Stimulated activated CD8-positive, alpha-beta memory T cell treated with anti-CD3 and anti-CD28 coated beads, Interleukin-4, amount 100 ng/mL, for 1 hour (primary cell): ENCODE measurements at places on chromosomes 2 and 18.
A peak's percentile ranks its signal among the peaks of the same experiment; 100 is the strongest.

- no peak for DNase-seq
Observed at GRCh38 chr2:179247318-179248023, 17.2 kb downstream of the SESTD1 start.

DNA sequence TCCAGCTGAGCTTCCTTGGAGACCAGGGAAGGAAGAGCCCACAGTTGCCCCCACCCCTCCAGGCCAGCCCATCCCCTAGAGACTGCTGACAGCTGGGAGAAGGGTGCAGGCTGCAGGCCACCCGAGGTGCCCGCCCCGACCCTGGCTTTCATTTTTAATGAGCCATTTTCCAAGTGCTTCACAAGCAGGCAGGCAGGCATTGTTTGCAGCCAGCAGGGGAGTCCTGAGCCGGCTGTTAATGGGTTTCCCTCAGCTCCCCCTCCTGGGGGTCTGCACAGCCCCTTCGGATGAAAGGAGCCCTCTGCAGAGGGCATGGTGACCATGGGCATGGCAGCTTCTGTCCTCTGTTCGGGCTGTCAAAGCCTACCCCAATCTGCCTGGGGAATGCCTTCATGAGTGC lies 94.5 kb downstream of the ZBTB7C start:
- DNase-seq: no peak

GRCh38 chr2:171008550-171009205 lies 79.6 kb downstream of the GORASP2 start:
- no peak for DNase-seq

- DNase-seq: no peak
Observed at GRCh38 chr2:136151021-136151971, 33.3 kb upstream of the CXCR4 start.

DNA sequence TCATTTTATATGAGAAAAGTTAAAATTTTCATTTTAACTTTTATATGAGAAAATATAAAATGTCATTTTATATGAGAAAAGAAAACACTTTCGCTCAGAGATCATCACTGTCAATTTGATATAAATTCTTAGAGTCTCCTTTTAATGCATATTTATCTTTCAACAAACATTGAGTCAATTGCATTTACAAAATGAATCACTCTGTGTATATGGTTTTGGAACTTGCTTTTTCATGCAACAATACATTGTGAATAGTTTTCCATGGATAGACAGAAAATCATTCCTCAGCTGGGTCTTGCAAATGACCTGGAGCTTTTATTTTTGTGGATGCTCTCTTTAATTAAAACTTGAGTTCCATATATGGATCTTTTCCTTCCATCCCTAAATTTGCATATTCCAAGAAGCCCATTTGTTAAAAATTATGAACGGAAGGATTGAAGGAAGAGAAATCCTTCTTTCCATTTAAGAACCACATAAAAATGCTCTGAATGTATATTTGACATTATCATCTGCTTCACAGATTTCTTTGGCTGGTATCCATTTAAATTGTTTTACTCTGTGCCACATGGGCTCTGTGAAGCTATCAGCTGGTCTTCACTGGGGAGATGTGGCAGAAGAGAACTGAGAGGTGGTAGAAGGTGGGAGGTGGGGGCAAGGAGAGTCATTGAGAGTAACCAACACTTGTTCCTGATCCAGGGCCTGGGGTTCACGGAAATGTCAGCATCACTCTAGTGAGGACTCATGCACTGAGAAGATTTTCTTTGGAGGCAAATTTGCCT lies 104.1 kb downstream of the QPCT start:
- DNase-seq: no peak

- DNase-seq: no peak
Observed at GRCh38 chr2:54233832-54234649, 22.0 kb downstream of the TSPYL6 start.

DNA sequence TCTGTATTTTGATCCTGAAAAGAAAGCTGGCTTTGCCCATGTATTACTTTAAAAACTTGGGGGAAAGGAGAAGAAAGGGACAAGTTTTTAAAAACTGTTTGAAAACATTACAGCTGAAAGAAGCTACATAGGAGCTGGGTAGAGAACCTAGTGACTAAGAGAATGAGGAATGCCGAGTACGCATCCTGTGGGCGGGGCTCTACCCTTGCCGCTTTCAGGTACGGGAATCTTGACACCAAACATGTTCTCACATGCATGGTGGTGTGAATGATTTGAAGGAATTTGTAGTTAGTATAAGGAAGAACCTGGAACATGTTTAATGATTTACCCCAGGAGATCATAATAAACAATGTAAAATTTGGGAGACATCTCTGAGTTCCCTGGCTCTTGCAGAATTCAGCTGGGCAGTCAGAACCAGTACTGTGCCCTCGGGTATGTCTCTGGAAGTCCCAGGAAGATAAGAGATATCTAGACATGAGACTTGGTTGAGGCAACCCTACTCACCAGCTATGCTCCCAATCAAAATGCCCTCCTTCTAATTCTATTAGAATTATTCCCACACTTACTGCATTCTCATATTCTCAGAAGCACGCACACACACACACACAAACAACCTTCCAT lies 16.5 kb upstream of the TGFA start:
- DNase-seq: no peak

DNA sequence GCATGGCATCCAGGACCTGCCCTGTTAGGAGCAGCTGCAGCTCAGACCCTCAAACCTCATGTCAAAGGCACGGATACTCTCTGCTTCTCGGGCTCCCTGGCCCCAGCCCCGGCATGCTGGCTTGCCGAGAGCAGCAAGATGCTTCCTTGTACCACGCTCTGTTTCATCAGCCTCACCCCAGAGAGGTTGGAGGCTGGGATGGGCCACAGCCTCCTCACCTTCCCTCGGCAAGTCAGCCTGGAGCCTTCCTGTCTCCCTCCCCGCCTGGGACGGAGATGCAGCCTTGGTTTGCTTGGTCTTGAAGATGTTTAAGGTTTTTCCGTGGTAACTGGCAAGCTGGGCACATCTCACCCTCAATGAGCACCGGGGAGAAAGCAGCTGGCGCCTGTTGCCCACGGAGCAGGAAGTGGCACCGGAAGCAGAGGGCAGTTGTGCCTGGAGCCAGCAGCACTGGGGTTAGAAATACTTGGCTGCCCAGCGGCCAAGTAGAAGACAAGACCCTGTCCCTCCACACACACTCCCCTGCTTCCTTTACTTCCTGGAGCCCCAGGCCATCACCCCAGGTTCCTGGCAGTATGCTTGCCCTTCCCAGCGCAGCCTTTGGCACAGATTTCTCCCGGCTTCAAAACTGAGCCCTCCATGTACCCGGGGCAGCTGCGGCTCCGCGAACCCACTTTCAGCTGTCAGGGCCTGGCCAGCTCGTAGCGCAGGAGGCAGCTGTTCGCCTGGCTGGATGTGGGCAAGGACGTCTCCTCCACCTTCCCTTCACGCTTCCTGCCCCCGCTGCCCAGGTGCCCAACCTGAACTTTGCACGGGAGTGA lies 17.4 kb downstream of the FBLN7 start:
- DNase-seq: peak; percentile 18

GRCh38 chr2:12363569-12363968 lies 353.2 kb upstream of the TRIB2 start:
- no peak for DNase-seq

DNA sequence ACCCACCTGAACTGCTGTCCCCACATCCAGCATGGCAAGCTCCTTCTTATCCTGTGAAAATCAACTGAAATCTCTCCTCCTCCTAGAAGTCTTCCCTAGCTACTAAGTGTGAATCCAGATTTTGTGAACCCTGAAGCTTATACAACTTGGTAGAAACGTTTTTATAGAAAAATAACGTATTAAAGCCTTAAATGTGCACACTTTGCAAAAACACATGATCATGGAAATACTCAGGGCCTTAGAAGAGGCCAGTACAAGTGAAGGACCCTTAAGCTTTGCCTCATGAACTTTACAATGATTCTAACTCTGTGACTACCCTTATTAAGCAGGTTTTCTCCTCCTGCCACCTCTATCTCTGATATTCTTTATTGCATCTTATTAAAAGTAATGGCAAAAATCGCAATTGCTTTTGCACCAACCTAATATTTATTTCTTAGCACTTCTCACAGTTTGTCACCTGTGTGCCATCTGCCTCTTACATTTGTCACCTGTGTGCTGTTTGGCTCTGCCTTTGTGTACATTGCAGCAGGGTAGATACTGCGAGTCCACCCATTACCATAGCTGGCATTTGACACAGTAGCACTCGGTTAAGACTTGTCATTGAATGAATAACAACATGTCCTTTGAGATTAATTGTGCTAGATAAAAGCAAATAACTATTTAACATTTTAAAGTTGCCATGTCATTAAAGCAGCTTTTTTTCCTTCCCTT lies 42.2 kb downstream of the FRZB start:
- DNase-seq: no peak

DNA sequence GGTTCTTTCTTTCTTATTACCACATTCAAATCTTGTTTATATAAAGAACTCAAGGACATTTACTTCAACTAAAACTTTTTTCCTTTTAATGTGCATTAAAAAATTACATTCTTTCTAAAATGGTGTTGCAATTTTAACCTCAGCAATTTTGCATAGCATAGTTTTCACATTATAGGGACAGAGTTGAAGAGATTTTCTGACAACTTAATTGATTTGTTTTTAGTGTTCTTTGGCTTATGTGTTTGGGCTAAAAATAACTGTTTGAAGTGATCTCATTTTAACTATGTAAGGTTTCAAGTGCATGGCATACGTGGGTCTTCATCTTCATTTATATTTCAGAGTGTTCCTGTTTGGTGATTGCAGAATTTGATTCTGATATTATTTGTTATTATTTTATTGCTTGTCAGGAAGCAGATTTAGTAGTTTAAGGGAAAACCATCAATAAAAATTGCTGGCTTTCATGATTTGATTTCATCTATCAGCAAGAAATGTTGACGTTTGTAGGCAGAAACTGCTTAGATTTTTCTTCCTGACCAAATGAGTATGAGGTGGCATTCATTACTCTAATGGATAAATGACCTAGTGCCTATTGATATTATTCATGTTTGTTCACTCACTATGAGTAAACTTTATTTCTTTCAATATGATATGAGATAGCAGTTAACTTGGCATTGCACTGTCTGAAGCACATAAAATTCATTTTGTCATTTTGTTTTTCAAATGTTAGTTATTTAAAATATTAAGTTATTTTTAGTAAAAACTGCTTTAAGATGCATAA lies 398.4 kb downstream of the NUP35 start:
- DNase-seq: no peak

DNA sequence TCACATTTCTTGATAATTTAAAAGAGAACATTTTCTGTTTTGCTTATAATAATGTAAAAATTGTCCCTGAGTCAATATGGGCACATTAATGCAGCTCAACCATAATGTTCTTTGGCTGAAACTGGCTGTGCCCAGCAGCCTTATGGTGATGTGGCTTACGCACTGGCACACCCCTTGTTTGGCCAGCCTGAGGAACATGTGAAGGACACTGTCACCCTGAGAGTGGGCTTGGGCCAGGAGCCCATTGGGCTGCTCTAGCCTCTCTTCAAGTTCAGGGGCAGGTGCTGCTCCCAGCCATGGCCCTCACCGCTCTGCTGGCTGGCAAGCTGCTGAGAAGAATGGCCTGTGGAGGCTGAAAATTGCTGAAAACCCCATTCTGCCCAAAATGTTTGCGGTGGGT lies 37.5 kb downstream of the MRPL33 start:
- DNase-seq: no peak

GRCh38 chr2:45274250-45274926 lies 265.1 kb upstream of the SIX2 start:
- no peak for DNase-seq

- DNase-seq: no peak
Observed at GRCh38 chr2:53021292-53021691, 746.3 kb upstream of the CHAC2 start.
